ENCODE measurements at places on chromosomes 7 and 10.
A peak's percentile ranks its signal among the peaks of the same experiment; 100 is the strongest.

DNA sequence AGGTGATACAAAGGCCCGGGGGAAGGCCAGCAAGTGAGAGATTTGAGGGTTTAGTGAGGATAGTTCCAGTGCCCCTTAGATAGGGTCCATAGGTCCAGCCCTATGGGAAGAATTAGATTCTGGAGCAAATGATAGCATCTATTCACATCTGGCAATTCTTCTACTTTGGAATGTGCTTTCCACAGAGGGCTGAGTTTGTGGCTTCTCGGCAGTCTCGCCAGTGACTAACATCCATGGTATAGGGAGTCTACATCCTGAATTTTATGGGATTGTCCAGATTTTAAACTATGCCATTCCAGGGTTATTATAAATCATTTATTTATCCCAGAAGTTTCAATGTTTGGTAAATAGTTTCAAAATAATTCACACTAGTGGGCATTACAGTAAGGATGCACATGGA, 207.3 kb upstream of the ADO start:
- DNase-seq: no peak

GRCh38 chr10:117075064-117075463, 63.0 kb downstream of the VAX1 start:
- no peak for DNase-seq

GRCh38 chr10:62049624-62050345, 148.3 kb downstream of the ARID5B start:
- DNase-seq: no peak

DNA sequence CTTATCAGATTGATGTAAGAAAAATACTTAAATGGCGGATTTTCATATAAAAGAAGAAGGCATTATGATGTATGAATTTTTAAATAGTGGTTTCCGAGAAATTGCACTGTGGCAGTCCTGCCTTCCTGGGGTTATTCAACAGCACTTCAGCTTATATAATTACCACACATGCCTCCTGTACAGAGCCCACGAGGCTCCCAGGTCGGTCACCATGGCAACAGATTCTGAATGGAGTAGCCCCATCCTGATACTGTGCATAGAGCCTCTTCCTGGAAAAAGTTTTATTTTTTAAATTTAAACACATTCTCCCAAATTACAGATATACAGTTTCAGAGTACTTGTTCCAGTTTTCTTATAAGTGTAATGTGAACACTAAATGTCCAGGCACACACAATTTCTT, 15.9 kb upstream of the ASB4 start:
- DNase-seq: no peak

- DNase-seq: no peak
Observed at GRCh38 chr7:28658381-28658780, 246.1 kb downstream of the CREB5 start.

DNA sequence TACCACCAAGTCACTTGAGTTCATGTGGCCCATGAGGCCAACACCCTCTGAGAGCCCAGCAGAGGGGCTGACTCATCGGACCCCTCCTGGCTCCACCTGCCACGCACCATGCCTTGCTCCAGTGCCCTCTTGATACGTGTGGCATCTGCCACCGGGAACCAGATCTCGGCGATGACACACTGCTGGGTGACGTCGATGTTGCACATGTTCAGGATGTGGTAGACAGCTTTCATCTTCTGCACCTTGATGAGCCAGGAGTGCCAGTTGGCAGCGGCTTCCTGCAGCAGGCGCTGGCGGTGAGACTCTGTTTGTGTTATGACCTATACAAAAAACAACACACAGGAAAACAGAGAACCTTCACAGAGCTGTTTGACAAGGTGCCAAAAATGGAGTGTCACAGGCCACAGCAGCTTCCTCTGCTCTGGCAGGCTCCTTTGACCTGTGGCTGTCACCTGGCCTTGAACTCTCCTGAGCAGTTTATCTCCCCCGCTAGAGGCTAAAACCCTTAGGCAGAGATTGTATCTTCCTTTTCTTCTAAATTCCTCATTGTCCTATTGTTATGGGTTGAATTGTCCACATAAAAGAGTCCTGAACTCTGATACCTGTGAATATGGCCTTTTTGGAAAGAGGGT, 45.2 kb upstream of the TMEM213 start:
- peak; percentile 36 for DNase-seq

DNA sequence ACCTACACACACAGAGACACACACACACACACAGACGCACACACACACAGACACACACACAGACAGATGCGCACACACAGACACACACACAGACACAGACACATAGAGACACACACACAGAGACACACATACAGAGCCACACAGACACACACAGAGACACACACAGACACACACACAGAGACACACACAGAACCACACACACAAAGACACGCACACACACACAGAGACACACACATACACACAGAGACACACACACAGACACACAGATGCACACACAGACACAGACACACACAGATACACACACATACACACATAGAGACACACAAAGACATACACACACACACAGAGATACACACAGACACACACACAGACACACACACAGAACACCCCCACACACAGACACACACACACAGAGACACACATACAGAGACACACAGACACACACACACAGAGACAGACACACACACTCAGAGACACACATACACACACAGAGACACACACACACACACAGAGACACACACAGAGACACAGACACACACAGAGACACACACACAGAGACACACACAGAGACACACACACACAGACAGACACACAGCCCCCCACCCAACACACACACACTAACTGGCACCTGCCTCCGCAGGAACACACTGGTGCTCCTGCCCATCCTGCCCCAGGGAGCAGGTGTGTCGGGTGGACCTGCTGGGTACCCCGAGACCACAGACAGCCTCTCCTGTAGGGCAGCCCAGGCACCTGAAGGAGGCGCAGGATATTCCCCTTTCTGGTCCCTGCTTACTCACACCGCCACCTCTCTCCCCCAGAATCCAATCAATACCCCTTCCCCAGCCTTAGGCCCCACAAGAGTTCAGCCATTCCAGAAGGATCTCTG, 5.4 kb upstream of the FZD9 start:
- no peak for DNase-seq

DNA sequence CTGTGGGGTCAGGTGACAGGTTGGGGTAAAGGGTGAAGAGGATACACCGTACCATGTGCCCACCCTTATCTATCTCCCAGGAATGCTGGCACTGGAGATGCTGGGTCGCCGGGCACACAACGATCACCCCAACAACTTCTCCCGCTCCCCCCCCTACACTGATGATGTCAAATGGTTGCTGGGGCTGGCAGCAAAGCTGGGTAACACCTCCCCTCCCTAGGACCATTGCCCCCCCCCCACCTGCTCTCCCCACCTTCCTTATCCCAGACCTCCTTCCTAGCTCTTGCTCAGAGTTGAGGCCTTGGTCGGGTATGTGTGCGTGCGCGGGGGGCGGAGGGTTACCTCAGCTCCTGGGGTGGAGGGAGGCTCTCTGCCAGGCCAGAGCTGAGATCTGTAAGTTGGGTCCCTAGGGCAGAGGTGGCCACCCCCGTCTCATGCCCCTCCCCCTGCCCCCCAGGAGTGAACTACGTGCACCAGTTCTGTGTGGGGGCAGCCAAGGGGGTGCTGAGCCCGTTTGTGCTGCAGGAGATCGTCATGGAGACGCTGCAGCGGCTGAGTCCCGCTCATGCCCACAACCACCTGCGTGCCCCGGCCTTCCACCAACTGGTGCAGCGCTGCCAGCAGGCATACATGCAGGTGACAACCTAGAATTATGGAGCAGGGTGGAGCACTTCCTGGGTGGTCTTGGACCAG, 10.7 kb downstream of the NDST2 start:
- no peak for DNase-seq

DNA sequence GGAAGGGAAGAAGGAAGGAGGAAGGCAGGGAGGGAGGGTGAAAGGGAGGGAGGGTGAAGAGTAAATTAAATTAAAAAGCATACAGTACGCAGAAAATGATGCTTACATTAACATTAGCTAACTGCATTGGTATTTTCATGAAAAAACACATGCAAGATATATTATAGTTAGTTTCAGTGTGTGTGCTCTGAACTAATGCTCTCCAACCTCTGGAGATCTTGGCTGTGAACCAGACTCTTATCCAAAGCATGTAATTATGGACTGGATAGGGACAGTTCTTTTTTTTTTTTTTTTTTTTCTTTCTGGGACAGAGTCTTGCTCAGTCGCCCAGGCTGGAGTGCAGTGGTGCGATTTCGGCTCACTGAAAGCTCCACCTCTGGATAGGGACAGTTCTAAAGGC, 357.0 kb downstream of the FRMD4A start:
- DNase-seq: no peak

DNA sequence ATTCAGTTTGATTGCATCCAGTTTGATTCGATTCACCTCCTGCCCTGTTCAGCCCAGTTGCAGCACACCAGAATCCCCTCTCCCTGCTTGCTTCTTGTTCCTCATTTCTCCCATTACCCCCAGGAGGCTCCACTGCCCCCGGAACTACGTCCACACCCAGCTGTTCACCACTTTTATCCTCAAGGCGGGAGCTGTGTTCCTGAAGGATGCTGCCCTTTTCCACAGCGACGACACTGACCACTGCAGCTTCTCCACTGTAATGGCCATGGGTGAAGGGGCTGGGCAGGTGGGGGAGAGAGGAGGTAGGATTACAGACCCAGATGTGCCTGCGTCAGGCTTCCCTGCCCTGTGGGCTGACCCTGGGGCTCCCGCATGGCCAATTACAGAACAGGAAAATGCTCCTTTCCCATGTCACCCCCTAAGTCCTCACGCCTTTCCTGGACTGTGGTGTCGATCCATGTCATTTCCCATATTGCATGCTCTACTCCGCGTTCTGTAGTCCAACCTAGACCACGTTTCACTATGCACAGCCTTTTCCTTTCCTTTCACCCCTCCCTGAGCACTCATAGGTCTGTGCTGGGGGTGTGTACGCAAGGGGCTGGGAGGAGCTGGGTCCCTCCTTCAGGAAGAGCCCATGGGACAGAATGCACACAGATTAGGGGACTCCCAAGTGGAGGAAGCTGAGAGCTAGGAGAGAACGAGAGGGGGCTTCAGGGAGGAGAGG, 8.2 kb downstream of the GHRHR start:
- DNase-seq: no peak
